CD4-positive, alpha-beta T cell treated with Interleukin-6 for 4 hours (primary cell): ENCODE measurements at places on chromosomes 5 and 9.

DNA sequence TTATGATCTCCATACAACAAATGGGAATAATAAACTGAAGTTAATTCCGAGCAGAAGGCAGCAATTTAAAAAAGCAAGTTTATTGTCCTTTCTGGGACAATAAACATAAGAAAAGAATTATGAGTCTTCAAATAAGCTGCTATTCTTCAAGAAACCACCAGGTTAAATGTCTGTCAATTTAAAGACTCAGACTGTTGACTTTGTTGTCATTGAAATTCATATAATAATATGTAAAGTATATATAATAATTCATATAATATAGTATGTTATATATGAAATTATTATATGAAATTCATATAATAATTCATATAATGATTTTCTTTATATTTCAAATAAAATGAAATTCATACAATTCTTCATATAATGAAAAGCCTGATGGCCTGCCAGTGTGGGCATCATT is 497.5 kb upstream of the RGMB start:
- DNase-seq, result no peak

DNA sequence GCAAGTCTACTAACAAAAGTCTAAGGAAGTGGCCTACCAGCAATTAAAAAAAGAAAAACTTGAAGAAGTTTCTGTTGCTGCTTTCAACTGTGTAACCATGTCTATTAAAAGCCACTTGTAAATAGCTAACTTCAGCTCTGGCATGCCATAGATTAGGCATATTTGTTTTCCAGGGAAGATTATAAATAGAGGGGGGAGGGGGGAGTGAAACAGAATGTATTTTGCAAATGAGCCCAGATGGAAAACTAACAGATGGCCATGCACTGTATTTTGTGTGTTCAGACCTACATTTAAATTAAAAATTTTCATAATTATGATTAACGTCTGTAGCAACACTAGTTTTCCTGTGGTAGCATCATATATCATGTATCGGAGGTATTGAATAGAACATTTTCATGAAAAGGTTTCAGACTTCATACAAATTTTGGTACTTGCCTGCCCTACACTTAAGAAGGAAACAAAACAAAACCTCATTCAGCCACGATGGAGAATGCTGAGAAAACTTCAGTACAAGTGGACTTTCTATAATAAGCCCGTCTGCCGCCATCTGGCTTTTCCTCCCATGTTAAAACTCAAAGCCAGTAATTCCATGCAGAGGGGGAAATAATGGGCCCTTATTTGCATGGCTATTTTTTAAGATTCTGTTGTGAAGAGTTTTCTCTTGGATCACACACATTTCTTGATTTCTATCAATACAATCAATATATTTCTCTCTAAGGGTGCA is 220.4 kb upstream of the SMARCA2 start:
- DNase-seq, result no peak

- no peak for DNase-seq
These were observed 518 bp downstream of the LOX start for GRCh38 chr5:122077366-122078115.

DNA sequence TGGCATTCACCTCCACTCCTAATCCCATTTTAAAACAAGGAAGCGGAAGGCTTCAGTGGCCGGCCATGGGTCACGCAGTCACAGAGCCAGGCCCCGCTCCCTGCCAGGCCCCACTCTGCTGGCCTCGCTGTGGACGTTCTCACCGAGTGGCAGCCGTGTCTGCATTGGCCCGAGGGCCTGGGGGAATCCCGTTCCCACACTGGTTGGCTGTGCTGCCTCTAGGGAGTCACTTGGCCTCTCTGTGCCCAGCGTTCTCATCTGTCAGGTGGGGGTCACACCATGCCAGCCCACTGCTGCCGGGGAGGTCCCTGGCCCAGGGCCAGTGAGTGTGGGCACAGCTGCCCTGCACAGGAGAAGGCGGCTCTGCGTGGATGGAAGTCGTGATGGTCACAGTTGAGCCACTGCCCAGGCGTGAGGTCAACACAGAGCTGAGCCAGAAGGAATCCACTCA is 13.4 kb upstream of the SLC9A3 start:
- DNase-seq, result no peak

DNA sequence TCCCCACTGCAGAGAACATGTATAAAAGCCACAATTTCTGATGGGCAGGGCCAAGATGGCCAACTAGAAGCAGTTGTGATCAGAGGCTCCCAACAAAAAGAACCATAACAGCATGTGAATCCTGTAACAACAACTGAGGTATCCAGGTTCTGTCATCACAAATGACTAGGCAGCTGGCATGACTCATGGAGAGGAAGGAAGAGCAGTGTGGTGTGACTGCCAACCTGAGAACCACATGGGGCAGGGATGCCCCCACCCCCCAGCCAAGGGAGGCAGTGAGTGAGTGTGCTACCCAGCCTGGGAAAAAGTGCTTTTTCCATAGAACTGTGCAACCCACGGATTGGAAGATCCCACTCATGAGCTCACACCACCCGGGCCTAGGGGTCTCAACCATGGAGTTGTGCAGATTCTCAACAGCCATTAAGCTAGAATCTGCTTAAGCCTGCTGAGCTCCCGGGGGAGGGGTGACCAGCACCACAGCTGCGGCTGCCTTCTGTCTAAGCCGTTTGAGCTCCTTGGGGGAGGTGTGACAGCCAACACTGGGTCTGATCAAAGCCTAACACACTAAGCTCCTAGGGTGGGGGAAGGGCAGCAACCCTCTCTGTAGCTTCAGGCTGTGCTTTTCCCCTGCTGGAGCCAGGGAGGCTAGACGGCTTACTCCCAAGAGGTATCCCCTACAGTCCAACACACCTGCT is 80.1 kb upstream of the DMAC1 start:
- DNase-seq, result peak; percentile 16

GRCh38 chr9:101836021-101836420 is 97.6 kb upstream of the GRIN3A start:
- no peak for DNase-seq

DNA sequence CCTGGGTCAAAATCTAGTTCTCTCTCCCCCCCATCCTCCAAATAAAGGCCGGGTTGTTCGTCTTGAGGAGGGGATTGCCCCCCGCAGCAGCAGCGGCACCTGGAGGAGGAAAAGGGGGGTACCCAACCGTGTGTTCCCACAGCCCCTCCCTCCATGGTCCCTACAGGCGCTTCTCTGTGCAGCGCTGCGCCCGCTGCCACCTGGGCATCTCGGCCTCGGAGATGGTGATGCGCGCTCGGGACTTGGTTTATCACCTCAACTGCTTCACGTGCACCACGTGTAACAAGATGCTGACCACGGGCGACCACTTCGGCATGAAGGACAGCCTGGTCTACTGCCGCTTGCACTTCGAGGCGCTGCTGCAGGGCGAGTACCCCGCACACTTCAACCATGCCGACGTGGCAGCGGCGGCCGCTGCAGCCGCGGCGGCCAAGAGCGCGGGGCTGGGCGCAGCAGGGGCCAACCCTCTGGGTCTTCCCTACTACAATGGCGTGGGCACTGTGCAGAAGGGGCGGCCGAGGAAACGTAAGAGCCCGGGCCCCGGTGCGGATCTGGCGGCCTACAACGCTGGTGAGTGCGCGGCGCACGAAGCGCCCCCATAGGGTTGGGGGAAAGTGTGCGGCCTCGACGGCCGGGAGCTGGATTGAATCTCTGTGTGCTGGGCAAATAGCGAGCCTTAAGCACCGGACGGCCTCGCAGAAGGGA is 3.5 kb downstream of the LHX2 start:
- DNase-seq, result no peak

- no peak for DNase-seq
These were observed 47.3 kb upstream of the TRMT10B start for GRCh38 chr9:37706290-37706689.

- DNase-seq, result no peak
These were observed 116.9 kb upstream of the ARRDC3 start for GRCh38 chr5:91499943-91500531.

DNA sequence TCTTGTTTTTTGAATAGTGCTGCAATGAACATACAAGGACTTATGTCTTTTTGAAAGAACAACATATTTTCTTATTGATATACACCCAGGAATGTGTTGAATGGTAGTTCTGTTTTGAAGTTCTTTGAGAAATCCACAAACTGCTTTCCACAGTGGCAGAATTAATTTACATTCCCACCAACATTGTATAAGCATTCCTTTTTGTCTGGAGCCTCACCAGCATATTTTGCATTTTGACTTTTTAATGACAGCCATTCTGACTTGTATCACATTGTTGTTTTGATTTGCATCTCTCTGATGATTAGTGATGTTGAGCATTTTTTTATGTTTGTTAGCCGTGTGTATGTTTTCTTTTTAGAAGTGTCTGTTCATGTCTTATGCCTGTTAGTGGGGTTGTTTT is 524.9 kb downstream of the SEMA5A start:
- no peak for DNase-seq

- DNase-seq, result no peak
These were observed 147.6 kb downstream of the MAN2A1 start for GRCh38 chr5:109837231-109837861.

GRCh38 chr5:74865804-74866595 is at the start of gene FAM169A:
Gene FAM169A, minus strand, starts transcription at chr5:74866387. Its CDS starts 24,711 bp downstream, at chr5:74841676.
- DNase-seq, result peak; percentile 65

- no peak for DNase-seq
These were observed 79.3 kb upstream of the SPEF2 start for GRCh38 chr5:35538198-35538931.

DNA sequence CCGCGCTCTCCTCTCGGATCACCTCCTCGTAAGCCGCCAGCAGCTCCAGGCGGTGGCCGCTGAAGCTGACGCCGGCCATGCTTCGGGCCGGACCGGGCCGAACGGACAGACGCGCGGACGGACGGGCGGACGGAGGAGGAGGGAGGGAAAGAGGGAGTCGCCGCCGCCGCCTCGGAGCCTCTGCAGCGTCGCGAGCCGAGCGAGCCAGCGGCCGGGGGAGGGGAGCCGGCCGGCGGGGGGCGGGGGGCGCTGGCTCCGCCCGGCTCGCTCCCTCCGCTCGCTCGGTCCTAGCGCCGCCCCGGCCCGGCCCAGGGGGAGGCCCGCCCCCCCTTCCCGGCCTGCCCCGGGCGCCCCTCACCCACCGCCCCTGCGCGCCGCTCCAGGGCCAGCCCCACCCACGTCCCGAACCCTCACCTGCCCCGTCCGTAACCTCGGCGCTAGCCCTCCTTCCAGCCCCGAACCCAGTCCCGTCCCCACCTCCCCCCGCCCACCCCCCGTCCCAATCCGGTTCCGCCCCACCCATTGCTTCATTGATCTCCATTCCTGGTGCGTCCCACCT is at the start of gene DBN1:
Gene DBN1, minus strand, starts transcription at position 192 of the 559 bp plus-strand sequence. Its CDS starts 113 bp downstream, at position 79.
- DNase-seq, result peak; percentile 43

GRCh38 chr9:18759827-18760226 is 273.2 kb downstream of the SAXO1 start:
- DNase-seq, result no peak

GRCh38 chr9:133116346-133117231 is 4.5 kb downstream of the RALGDS start:
- DNase-seq, result peak; percentile 1

DNA sequence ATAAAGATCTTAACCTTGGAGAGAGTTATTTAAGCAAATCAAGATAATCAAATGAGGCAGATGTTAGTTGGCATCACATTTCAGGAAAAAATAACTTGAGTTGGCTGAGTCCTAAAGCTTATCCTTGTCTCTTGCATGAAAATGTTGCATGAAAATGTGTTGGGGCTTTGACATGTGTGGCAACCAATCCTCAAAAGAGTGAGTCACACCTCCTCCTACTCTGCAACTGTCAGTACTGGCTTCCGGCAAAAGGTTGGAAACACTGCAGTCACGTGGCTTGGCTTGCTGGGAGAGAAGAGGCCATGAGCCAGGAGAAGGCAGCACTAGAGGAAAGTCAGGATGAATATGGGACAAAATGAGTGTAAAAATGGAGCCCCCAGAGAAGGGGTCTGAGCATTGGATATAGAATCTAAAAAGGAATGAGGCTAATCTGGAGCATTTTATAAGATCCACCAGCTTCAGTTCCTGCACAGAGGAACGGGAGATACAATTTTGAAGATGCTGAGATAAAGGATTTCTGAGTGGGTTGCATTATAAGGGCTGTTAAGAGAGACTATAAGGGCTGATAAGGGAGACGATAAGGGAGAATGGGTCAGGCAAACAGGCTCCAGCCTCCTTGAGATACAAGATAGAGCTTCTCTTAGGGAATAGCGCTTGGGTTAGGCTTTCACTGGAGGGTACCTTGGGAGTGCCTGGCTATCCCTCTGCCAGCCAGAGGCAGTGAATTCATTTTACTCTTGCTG is 43.1 kb downstream of the SPATA31D1 start:
- DNase-seq, result no peak

DNA sequence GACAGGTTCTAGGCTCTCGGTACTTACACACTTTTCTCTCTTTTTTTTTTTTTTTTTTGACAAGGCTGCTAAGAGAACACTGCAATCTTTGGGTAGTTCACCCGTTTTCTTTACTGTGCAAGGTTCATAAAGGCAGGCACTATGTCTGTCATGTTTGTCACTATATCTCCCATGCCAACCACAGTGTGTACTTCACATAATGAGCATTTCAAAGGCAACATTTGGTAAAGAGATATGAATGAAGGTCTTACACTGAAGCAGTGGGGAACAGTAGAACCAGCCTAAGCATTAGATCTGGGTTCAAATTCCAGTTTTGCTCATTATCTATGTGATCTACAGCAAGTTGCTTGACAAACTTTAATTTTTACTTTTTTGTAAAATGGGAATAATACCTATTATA is 1.5 kb upstream of the HMGCR start:
- no peak for DNase-seq

- DNase-seq, result no peak
These were observed 169.2 kb upstream of the RGMB start for GRCh38 chr5:98604301-98604700.

- DNase-seq, result no peak
These were observed 102.3 kb downstream of the GLIS3 start for GRCh38 chr9:4197548-4197947.

GRCh38 chr9:4615251-4615650 is 46.8 kb upstream of the PLPP6 start:
- no peak for DNase-seq

GRCh38 chr9:127388856-127389238 is 8.1 kb upstream of the SLC2A8 start:
- no peak for DNase-seq

DNA sequence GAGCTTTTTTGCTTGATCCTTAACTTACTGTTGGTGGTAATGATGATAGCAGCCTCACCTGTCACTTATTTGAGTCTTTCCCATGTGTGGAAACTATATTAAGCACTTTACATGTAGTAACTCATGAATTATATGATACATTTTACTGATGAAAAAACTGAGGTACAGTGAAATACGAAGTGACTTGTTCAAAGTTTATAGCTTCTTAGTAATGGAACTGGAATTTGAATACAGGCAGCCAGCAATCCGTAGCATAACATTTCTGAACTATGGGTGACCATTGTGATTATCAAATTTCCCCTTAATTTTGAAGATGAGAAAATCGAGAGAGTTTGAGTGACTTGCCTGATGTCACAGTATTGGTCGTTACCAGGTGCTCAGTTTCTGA is 17.3 kb downstream of the SCAMP1 start:
- no peak for DNase-seq

DNA sequence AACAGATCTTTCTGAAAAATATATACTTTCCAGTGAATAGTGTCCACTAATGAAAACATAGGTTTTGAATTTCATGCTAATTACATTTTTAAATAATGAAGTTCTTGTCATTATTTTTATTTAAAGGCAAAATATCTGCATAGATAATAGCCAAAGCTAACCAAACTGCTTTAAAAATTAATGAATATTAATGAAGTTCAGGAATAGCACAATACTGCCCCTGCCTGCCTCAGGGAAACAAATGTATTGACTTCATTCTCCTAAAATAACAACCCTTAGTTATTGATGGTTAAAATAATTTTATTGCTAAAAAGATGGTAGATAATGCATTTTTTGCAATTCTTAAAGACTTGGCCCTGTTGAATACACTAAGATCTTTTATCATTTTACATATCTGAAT is 103.6 kb upstream of the SSBP2 start:
- DNase-seq, result no peak
